NCI-H187 treated with DMSO at 0.1 percent for 48 hours (cell line): ENCODE measurements at places on chromosomes 3 and 15.

GRCh38 chr15:92288755-92289154 lies 104.9 kb upstream of the ST8SIA2 start:
- no peak for DNase-seq

GRCh38 chr3:33287672-33288282 lies 10.5 kb downstream of the FBXL2 start:
- DNase-seq: no peak

DNA sequence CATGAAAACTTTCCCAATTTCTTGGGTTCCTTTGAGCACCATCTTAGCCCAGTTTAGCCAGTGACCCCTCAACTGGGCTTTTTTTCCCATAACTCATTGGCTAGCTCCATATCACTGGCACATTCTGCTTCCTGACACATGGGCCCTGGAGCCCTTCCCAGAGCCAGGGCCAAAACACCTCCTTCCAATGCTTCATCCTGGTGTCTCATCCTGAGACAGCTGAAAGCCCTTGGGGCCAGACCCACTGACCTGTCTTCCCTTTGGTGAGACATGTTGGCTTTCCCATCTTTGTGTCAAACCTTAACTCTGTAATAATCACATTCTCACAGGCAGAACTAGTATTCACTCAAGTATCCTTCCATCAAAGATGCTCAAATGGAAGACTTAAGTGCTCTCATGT lies 82.6 kb upstream of the SMAD3 start:
- DNase-seq: no peak

- DNase-seq: no peak
Observed at GRCh38 chr3:150005243-150006112, 34.8 kb upstream of the PFN2 start.

DNA sequence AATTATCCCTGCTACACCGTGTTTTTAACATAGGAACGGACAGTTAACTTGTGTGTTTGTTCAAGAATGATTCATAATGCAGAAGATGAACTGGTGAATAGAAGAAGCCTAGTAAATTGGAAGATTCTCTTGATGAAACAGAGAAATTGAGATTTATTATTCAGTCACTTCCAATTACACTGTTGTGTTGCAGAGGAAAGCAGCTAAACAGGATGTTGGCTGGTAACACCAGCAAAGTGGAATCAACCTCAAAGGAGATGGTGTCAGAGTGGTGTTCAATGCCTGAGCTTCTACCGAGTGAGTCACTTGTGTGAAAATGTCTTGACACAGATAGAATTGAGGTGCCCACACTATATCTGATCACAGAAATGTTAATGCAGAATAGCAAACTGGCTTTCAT lies 399.6 kb downstream of the LPP start:
- DNase-seq: no peak

- DNase-seq: no peak
Observed at GRCh38 chr3:48472923-48473616, 26.5 kb downstream of the ATRIP start.

- no peak for DNase-seq
Observed at GRCh38 chr15:59274126-59274970, 67.7 kb downstream of the LDHAL6B start.
